GM20000 (cell line): ENCODE measurements at places on chromosomes 11 and 22.

DNA sequence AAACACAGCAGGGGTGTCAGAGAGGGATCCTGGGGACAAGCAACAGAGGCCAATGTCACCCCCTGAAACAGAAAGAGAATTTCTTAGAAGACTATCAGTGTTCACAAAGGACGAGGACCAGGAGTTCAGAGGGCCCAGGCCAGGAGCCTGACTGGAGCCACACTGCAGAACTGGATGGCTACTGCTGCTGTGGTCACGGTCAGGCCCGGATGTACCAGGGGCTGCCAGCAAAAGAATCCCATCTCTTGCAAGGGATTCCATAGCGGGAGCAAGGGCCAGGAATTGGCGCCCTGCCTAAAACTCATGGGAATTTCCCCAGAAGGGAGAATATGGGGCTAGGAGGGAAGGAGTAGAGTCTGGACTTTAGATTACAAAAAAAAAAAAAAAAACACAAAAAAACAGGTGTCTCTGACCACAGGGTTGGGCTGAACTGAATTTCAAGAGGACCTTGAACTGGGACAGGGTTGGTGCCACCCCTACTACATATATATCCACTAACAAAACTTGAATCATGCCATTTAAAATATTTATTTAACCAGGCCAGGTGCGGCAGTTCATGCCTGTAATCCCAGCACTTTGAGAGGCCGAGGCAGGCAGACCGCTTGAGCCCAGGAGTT is 15.7 kb upstream of the KCTD14 start:
- no peak for DNase-seq

DNA sequence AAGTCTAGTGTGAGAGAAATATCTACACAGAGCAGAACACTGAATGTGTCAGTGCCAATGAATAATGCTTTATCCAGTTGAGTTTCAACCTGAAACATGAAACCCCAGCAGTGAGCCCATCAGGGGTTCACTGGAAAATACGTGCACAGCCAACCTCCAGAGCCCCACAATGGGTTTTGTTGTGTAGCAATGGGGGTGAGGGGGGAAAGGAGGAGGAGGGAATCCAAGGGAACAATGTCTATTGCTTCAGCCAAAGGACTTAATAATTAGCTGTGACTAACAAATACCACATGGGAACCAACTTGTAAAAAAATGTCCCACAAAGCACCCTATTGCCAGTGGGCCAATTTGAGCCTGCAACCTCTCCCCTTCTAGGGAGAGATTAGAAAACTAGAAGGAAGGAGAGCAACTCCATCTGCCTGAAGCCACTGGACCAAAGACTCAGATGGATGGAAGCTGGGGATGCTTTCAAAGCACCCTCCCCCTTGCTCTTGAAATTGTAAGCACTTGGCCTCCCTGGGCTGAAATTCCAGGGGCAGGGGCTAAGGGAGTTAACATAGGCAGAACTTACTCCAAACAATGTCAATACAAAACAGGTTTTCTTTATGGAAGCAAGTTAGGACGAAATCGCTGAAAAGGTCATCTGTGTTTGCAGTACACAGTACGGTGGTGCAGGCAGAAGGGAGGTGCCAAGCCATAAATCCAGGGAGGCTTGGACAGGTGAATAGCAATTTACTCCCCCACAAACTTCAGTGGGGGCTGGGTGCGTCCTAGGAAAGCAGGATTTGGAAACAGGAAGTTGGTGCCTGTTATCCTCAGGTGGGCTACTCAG is 99.8 kb downstream of the ARL14EP start:
- no peak for DNase-seq

DNA sequence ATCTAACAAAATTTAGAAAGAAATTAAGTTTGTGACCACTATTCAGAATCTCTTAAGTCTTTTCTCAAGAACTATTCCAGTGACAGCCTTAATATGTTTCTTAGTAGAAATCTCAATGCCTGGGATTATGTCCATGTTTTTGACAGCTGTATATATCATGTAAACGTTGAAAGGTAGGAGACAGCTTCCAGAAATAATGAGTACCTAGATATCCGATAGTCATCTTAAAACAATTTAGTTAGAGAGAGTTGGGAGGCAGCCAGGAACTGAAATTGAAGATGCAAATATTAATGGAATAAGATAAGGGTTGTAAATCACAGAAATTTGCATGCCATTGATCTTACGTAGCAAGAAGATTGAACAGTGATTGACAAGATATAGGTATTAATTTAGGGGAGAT is 955.2 kb downstream of the JRKL start:
- no peak for DNase-seq

GRCh38 chr11:44695169-44695833 is 31.5 kb upstream of the TSPAN18 start:
- DNase-seq: no peak

DNA sequence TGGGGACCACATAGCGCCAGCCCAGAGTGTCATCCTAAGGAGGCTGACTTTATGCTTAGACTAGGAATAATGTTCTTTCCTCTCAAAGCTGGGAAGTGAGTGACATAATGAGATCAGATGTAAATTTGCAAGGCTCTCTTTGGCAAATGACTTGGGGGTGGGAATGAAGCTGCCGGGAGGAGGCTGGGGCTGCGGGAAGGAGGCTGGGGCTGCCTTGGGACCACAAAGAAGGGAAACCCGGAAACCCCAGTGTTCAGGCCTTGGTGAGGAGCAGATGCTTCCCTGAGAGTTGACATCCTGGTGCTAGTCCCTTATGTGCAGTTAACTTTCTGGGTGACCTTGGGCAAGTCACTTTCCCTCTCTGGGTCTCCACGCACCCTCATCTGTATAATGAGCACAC is 182.0 kb downstream of the CHST1 start:
- DNase-seq: no peak

GRCh38 chr22:31954535-31955523 is 10.5 kb downstream of the YWHAH start:
- no peak for DNase-seq

- no peak for DNase-seq
Observed at GRCh38 chr22:39152024-39152510, 413 bp downstream of the CBX7 start.

DNA sequence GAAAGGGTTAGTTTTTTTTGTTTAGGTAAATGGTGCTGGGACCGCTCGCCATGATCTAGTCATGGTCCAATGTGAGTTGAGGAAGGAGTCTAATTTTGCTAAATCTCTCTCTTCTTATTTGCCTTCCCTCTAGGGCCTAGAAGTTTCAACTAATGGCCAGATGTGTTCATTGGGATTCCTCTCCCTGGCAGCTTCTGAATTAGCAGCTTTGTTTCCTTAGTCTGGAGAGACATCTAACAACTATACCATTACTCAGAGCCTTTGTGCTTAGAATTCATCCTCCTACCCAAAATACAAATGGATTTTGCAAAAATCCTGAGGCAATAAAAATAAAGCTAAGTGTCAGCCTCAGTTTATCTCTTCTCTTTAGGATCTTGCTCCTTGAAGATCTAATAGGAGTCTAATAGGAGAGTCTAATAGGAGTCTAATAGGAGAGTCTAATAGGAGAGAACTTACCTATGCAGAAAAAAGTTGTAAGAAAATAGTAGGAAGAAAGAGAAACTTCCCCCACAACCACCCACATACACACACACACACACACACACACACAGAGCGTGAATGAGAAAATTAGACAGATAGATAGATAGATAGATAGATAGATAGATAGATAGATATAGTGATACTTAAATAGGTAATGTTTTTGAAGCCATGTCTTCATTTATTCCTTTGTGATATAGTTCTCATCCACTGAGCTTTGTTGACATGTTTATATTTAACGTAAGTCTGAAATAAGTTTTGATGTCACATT is 980.5 kb upstream of the CNTN5 start:
- no peak for DNase-seq

GRCh38 chr11:73653996-73654395 is 7.6 kb downstream of the PLEKHB1 start:
- DNase-seq: no peak

DNA sequence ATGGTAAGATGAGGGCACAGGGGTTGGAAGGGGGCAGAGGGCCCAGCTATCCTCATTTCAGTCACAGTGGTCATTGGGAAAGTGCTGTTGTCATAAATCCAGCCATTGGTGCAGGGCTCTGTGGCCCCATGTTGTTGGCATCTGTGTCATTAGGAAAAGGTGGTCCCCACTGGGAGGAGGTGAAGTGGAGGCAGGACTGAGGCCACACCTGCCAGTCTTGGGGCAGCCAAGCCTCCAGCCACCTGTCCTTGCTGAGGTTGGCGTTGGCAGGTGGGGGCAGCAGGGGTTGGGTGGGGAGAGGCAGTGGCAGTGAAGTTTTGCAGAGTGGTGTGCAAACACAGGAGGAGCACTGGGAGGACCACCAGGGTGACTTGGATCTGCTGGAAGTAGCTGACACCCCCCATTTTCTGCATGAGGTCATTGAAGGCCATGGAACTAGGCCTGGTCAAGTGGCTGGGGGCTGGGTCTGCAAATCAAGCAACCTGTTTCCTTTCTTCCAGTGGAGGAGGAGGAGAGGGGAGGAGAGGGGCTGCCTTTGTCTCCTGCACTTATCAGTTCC is 25.3 kb downstream of the SLC22A6 start:
- DNase-seq: no peak

GRCh38 chr11:38593649-38594048 is 1995.6 kb upstream of the RAG2 start:
- DNase-seq: no peak

- DNase-seq: no peak
Observed at GRCh38 chr22:19289475-19290161, 1.9 kb downstream of the CLTCL1 start.
